ENCODE measurements at places on chromosomes 7 and 10.
A peak's percentile ranks its signal among the peaks of the same experiment; 100 is the strongest.

DNA sequence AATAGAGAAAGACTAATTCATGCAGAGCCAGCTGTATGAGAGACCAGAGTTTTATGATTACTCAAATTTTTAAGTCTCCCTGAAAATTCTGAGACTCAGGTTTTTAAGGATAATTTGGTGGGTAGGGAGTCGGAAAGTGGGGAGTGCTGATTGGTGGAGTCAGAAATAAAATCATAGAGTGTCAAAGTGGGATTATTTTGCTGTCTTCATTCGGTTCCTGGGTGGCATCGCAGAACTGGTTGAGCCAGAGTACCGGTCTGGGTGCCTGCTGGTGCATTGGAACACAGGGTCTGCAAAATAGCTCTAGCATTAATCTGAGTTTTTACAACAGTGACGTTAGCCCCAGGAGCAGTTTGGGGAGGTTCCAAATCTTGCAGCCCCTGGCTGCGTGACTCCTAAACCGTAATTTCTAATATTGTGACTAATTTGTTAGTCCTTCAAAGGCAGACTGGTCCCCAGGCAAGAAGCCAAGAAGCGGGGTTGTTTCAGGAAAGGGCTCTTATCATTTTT is 32.4 kb downstream of the GPRIN2 start:
- peak; percentile 98 for DNase-seq

- DNase-seq: no peak
These were observed 1.7 kb upstream of the SLC35B4 start for GRCh38 chr7:134318443-134318842.

GRCh38 chr7:28998105-28998504 is 40.0 kb upstream of the TRIL start:
- DNase-seq: no peak

- no peak for DNase-seq
These were observed 50.6 kb downstream of the ZNF438 start for GRCh38 chr10:30980951-30981616.
